M059J (cell line): ENCODE measurements at places on chromosomes 7 and 10.

GRCh38 chr10:101839002-101839401 is 4.6 kb downstream of the KCNIP2 start:
- DNase-seq: no peak

DNA sequence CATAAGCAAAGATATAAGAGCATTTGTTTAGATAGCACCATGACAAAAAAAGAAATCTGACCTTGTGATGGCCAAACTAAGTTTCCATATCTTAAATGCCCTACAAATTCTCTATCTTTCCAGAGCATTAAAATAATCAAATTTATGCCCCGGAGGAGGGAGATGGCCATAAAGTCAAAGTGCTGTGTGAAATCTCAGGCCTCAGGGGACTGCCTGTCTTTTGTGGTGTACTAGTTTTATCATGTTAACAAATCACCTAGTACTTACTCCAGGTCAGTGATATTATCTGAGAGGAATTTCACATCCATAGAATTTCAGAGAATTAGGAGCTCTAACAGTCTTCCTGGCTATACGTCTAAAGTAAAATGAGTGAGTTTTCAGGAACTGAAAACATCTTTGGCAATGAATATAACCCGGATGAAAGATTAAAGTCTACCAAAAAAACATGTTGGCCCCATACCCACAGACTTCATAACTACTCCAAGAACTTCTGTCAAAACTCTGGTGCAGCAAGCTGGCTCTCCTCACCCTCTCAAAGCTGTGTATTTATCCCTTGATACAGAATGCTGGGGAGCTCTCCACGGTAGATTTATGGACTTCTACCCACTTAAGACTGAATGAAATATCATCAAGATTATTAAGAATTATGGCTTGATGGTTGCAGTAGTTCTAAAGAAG is 682.8 kb downstream of the SORCS1 start:
- DNase-seq: no peak

DNA sequence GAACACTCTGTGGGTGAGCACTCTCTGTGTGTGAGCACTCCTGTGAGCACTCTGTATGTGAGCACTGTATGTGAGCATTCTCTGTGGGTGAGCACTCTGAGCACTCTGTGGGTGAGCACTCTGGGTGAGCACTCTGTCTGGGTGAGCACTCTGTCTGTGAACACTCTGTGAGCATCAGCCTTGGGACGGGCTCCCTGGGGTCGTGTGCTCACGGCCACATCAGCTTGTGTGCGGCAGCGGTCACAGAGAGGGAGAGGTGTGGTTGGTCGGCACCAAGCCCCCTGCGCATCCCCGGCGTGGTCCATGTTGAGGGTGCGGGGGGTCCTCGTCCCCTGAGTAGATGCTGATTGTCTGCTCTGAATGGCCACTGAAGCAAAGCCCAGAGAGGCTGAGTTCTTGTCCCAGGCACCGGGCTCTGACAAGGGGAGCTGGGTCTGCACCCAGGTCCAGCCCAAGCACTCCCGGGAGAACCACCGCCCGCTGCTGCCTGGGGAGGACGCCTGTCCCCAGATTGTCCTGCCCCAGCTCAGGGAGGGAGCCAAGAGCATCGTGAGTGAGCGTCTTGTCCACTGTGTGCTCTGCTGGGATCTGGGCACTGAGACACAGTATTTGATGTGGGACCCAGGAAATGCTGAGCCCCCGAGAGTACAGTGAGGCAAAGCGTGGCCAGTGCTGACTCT is 143.7 kb downstream of the DNAJB6 start:
- DNase-seq: no peak

GRCh38 chr7:115297656-115298055 is 375.8 kb downstream of the MDFIC start:
- DNase-seq: peak; percentile 2

- DNase-seq: no peak
These were observed 57.0 kb upstream of the CC2D2B start for GRCh38 chr10:95850791-95851190.

GRCh38 chr7:74466196-74466813 is 12.6 kb downstream of the GTF2IRD1 start:
- DNase-seq: no peak

DNA sequence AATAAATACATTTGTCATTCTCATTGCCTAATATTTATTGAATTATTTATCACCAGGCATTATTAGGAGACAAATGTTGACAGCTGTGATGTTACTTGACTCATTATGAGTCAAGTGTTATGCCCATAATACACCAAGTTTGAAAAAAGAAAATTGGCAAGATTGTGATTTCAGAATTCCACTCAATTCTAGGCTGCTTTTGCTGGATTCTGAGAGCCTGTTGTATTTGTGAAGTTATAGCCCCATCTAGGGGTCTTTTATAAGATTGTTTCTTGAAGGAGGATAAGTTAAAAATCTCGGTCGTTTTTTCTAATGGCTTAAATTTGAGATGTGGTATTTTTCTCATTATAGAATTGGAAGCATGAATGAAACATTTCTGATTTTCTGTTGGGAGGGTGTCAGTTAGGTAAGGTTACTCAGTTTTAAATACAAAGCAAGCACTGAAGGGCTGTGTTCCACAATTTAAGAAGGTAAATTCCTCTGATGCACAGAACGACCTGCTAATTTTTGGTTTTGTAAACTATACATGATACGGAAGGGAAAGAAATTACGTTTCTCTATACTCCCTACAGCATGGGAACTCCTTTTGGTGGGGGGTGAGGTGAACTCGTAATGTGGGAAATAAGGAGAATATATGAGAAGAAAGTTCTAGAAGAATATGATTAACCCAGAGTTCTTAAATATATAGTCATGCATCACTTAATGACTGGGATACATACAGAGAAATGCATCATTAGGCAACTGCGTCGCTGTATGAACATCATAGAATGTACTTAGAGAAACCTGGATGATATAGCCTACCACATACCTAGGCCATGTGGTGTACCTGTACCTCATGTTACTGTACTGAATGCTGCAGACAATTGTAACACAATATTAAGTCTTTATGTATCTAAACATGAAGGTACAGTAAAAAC is 2.6 kb downstream of the STK31 start:
- peak; percentile 74 for DNase-seq

DNA sequence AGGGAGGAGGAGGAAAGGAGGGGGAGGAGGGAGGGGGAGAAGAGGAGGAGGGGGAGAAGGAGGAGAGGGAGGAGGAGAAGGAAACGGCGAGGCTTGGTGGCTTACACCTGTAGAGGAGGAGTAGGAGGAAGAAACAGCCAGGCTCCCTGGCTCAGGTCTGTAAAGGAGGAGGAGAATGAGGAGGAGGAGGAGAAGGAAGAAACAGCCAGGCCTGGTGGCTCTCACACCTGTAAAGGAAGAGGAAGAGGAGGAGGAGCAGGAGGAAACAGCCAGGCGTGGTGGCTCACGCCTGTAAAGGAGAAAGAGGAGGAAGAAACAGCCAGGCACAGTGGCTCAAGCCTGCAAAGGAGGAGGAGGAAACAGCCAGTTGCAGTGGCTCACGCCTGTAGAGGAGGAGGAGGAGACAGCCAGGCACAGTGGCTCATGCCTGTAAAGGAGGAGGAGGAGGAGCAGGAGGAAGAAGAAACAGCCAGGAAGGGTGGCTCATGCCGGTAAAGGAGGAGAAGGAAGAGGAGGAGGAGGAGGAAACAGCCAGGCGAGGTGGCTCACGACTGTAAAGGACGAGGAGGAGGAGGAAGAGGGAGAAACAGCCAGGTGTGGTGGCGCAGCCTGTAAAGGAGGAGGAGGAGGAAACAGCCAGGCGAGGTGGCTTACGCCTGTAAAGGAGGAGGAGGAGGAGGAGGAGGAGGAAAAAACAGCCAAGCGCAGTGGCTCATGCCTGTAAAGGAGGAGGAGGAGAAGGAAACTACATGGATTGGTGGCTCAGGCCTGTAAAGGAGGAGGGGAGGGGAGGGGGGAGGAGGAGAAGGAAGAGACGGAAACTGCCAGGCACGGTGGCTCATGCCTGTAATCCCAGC is 14.9 kb upstream of the CRCP start:
- peak; percentile 90 for DNase-seq

- DNase-seq: peak; percentile 32
These were observed 106.2 kb downstream of the KAT6B start for GRCh38 chr10:74932648-74933047.

GRCh38 chr7:26538216-26538615 is 246.6 kb downstream of the SNX10 start:
- DNase-seq: no peak

- no peak for DNase-seq
These were observed 335.0 kb downstream of the EXOC4 start for GRCh38 chr7:133587903-133588302.

DNA sequence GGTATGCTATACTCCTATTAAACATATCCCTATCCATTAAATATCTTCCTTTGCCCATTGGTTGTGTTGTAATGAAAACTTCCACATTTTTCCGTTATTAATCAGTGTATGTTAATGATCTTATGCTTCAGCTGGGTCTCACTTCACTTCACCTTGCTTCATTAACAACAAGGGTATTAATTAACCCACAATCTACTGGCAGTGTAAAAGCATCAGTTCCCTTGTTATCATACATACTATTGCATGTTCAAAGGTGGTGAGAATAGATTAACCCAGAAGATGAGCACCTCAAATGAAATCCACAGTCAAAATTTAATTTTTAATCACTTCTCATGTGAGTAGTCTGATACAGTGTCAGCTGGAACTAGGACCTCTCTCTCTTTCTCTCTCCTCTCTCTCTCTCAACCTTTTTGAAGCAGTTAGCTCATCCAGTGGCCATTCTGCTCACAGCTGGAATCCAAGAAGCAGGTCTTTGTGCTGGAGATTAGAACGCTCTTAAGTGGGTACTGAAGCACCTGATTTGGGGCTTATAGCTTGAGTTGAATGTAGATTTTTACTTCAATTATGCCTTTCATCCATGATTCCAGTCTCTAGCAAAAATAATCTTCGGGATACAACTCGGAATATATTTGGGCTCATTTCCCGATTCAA is 172.3 kb downstream of the RAPGEF5 start:
- DNase-seq: no peak

DNA sequence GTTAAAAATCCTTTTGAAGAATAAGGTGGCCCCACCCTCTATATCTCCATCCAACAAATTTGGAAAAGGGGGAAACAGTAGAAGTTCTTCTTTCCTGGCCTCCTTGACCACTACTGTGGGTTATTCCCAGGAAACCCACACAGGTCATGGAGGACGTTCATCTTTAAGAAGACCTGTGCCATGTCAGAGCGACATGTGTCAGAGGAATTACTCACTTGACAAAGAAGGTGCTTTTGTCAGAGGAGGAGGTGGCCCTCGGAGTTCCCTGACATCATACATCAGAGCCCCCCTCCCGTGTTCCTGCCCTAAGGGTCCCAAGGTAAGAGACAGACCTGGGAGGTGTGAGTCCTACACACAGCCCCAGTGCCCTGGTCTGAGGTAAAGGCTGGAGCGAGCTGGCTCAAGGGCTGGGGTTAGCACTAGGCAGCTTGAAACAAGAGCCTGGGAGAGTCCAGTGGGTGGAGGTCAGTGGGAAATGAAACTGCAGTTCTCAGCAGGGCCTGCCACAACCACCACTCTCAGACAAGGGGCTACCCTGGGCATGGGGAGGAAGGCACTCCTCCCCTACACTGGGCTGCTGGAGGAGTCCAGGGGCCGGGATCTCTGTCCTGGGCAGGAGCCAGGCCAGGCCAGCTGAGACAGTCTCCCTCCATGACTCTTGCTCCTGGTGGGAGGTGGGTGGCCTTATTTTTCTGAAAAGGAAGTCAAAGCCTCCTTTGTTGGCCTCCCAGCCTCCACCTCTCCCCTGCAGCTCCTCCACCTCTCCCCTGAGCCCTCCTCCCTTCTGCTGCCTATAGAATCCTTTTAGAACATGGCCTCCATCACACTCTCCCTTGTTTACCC is 21.8 kb upstream of the ZMIZ1 start:
- DNase-seq: no peak

DNA sequence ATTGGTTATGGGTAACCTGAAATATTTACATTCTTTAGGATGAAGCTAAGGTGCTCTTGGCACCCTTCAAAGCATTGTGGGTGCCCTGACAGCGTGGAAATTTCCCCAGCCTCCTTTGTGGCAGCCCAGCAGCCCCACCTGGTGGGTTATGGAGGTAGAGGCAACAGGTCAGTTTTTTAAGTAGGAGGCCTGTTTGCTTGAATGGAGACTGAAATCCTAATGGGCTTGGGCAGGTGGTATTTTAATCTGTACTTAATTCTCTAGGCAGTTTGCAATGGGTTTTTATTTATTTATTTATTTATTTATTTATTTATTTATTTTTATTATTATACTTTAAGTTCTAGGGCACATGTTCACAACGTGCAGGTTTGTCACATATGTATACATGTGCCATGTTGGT is 139.4 kb downstream of the EPC1 start:
- DNase-seq: peak; percentile 24

DNA sequence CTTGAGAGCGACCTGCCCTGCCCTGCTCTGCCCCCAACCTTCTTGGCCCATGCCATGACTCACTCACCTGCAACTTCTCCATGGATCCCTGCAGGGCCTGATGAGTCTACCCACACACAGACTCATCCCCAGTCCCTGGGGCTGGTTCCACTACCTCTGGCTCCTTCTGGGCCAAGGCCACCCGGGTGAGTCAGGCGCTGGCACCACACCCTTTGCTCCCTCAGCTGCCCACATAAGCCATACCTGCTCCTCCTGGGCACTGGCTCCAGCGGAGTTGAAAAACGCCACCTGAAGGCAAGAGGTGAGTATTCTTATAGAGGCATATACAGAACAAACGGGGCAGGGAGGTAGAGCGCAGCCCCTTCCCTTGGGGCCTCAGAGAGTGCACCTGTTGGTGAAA is 16.2 kb upstream of the MTPAP start:
- DNase-seq: peak; percentile 62

DNA sequence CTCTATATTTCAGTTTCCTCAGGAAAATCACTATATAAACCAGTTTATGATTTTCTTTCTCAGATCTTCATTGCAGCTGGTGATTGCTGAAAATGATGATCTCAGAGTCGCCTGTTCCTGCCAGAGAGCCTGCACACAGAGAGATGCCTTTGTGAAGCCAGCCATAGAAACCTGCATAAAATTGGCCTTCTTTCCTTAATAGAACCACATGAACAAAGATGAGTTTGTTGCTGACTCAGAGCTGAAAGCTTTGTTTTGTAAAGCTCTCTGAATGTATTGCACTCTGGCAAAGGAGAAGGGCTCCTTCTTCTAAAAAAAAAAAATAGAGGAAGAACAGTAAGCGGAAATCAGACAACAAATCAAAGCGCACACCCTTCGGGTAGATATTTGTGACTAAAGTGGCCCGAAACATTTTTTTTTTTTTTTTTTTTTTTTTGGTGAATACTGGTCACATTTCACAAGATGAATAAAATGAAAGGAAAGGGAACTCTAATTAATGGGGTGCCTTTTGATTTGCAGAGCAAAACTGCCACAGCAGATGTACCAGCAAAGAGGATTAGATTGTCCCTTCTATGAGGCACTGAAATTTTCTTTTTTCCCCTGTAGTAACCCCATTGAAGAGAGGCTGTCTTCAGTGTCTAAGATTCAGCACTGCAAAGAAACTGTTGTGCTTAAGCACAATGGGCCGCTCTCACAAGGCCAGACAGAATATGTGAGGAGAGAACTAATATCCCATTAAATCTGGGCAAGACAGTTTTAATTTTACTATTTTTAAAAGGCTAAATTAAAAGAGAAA is 75.1 kb upstream of the PTPRZ1 start:
- no peak for DNase-seq
